MM.1S (cell line): ENCODE measurements at places on chromosomes 12 and 14.

DNA sequence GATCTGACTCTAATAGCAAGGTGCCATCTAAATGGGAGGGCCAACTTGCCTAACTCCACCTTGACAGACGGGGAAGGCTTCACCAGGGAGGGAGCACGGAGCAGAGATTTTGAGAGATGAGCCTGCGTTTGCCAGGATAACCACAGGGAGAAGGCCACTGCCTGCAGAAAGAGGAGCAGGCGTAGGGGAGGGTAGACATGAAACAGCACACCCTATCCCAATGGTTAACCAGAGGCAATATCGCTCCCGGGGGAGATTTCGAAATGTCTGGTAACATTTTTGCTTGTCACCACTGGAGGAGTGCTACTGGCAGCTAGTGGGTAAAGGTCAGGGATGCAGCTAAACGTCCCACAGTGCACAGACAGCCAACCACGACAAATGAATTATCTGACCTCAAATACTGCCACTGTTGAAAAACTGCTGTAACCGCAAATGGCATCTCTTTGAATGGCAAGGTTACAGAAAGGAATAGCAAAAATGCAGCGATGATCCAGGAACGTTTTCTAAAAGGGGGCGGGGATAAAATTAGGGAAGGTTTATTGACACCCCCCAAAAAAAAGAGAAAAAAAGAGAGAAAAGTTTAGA, 126.0 kb upstream of the ATF7IP start:
- DNase-seq, result peak; percentile 74

DNA sequence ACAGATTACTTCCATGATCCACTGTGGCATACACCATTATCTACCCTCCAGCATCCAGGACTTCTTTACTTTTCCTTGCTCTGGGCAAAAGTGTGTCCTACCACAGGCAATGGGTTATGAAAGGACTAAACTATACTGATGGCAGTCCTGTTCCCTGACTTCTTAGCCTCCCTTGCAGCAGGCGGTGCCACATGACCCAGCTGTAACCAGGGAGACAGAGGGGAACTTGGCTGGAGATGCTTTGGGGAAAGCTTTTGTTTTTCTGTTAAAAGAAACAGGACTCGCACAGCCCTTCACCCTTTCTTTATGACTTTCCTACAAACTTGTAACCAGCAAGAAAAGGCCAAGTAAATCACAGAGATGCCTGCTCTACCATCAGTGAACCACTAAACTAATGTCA, 394.4 kb downstream of the PCNX1 start:
- DNase-seq, result no peak

GRCh38 chr12:19181666-19182426, 52.3 kb downstream of the PLEKHA5 start:
- no peak for DNase-seq

- DNase-seq, result no peak
Measured at GRCh38 chr14:55621391-55621790, 41.4 kb downstream of the KTN1 start.

- DNase-seq, result no peak
Measured at GRCh38 chr14:31106768-31107167, 80.6 kb upstream of the STRN3 start.

- no peak for DNase-seq
Measured at GRCh38 chr14:35286003-35286600, 6.1 kb upstream of the PSMA6 start.

- DNase-seq, result no peak
Measured at GRCh38 chr14:97543816-97544215, 746.6 kb downstream of the VRK1 start.

- DNase-seq, result no peak
Measured at GRCh38 chr14:20802341-20803084, at the start of gene RNASE1. Gene RNASE1 (minus strand): TSS chr14:20802844. CDS start chr14:20802068, 776 bp downstream.

GRCh38 chr14:36485773-36486172, 34.3 kb downstream of the NKX2-1 start:
- no peak for DNase-seq

DNA sequence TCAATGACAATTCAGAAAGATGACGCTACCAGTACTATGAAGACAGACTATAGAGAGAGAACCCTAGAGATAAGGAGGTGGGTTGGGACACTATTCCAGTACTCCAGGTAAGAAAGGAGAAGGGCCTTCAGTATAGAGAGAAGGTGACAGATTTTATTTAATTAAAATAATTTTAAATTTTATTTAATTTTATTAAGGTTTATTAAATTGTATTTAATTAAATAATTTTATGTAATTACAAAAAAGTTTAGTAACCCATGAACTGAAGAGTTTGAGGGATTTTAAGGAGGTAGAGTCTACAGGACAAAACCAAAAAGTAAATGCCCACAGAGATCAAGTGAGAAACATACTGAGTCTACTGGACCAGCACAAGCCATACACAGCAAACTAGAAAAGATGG, 20.3 kb downstream of the TMED10 start:
- DNase-seq, result no peak

DNA sequence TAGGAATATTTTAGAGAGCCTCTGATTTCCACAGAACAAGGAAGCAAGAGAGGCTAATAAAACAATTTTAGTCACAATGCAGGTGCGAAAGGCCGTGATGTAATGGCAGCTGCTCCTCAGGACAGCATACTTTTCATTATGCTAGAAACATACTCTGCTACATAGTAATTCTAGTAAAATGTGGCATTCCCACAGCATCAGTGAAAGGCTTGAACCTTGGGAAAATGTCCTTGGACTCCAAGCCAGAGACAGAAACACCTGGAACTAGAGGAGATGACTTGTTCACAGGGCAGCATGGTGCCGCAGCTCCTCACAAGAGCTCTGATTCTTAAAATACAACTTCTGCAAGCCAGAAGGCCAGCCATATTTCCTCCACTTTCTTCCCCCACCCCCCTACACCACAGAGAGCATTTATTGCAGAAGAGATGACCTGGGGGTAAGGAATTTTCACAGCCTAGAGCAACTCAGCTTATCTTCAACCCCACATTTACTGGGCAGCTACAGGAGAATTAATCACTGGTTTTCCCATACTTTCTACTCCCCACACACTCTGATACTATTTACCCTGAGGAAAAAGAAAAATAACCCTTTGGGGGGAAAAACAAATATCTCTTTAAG, 15.8 kb downstream of the ABCC9 start:
- DNase-seq, result no peak

DNA sequence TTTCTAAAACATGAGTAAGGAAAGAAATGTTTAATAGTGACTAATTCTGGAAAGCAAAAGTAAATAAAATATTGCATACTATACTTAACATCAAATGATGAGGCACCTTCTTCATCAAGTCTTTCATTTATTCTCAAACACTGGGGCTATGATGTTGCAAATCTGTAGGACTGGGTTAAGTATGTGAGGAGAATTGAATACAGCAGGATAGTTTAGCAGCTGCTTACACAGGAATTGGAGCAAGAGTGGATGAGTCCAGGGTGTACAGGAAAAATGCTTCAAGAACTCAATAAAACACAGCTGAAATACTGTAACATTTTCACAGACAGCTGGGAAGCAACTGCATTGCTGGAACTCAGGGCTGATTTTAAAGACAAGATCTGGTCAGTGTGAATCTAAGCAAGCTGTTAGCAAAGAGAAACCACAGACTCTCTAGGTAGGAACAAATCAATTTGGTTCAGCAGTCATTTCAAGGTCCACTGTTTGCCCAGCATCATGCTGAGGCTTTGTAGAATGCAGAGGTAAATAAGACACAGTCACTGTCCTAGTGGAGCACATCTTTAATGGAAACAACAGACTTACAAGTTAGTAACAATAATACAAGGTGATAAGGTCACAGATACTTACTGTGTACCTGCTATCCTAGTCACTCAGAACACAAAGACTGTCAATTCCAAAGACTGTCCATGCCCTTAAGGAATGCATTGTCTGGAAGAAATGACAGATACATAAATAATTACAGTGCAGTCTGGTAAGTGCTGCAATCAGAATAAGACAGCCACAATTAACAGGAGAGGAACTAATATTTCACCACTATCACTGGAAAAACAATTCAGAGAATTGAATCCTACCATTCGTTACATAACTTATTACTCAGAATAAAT, 96.8 kb upstream of the DACT1 start:
- no peak for DNase-seq

GRCh38 chr12:118455327-118455726, 79.0 kb downstream of the SUDS3 start:
- no peak for DNase-seq

- no peak for DNase-seq
Measured at GRCh38 chr12:63083046-63083445, 68.0 kb downstream of the AVPR1A start.

GRCh38 chr14:101110729-101111619, 207.5 kb upstream of the RTL1 start:
- DNase-seq, result no peak

- DNase-seq, result no peak
Measured at GRCh38 chr12:52910248-52910883, 5.5 kb upstream of the KRT8 start.
